Amygdala (tissue), 56 donors: ENCODE measurements at places on chromosomes 5 and 9.

DNA sequence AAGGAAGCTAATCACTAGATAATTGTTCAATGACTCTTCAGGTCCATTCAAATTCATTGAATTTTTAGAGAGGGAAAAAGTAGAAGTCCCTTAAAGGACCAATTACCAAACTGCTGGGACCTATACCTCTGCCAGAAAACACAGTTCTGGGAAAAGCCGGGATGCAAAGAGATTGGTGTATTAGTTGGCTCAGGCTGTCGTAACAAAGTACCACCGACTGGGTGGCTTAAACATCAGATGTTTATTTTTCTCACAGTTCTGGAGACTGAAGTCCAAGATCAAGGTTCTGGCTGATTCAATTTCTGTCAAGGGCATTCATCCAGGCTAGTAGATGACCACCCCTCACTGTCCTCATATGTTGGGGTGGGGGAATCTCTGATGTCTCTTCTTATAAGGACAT lies 177.1 kb upstream of the FSTL4 start:
- DNase-seq = no peak

DNA sequence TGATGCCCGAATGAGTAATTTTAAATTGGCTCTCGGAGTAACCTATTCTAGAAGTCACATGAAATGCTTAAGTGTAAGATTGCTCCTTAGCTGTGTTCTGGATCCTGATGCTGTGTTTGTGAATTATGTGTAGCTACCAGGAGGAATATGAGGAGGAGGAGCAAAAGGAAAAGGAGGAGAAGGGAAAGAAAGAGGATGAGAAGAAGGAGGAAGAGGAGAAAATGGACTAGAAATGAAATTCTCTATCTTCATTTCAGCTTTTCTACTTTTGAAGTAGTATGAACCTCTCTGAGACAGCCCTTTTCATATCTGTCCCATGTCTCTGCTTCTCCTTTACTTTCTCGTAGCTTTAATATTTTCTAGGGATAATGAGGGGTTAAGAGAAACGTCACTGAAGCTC lies 119.4 kb upstream of the ACTBL2 start:
- DNase-seq = no peak

DNA sequence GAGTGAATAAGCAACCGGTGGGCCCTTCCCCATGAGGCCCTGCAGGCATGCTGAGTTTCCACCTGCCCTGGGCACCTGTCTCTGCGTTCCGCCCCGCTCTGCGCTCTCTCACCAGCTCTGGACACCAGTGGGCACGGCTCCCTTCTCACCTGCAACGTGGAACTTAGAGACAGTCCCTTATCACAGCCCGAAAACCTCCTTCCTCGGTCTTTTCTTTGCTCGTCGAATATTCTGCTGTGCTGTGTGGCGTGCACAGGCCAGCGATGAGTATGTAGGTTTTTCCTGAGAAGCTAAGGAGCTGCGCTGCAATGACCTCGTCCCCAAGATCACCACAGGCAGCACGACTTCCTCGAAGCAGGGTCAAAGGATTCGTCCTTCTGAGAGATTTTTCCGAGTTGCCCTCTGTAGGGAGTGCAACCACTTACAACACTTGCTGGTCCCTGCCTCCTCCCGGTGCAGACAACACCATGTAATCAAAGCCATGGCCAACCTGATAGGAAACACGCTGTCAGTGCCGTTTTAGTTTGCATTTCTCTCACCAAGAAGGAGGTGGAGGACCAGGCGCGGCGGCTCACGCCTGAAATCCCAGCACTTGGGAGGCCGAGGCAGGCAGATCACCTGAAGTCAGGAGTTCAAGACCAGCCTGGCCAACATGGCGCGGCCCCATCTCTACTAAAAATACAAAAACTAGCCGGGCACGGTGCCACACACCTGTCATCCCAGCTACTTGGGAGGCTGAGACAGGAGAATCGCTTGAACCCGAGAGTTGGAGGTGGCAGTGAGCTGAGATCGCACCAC lies 27.2 kb upstream of the NOTCH1 start:
- no peak for DNase-seq

GRCh38 chr5:17019324-17019723 lies 83.2 kb upstream of the MYO10 start:
- DNase-seq = no peak

GRCh38 chr9:91736311-91736710 lies 213.7 kb downstream of the ROR2 start:
- no peak for DNase-seq

- no peak for DNase-seq
Observed at GRCh38 chr9:33809506-33809905, 7.5 kb upstream of the UBE2R2 start.

DNA sequence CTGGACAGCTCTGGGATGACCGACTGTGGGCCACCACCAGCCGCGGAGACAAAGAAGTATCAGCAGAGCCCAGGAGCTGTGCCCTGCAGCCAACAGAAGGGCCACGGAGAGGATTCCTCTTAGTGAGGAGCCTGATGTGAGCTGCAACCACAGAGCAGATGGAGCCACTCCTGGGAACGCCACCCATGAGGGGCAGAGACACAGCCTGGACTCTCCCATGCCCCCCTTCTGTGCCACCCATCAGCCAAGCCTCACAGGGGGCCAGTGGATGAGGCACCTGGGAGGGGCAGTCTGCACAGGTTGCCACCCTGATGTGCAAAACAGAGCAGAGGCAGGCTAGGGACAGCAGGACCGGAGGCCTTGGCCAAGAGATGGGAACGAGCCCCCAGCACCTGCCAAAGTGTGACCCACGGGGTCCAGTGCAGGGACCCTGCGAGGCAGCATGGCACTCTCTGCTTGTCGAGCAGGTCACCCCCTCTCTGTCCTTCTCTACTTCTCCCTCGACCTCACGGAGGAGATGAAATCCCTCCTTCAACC lies 380.7 kb upstream of the IRX1 start:
- DNase-seq = no peak

DNA sequence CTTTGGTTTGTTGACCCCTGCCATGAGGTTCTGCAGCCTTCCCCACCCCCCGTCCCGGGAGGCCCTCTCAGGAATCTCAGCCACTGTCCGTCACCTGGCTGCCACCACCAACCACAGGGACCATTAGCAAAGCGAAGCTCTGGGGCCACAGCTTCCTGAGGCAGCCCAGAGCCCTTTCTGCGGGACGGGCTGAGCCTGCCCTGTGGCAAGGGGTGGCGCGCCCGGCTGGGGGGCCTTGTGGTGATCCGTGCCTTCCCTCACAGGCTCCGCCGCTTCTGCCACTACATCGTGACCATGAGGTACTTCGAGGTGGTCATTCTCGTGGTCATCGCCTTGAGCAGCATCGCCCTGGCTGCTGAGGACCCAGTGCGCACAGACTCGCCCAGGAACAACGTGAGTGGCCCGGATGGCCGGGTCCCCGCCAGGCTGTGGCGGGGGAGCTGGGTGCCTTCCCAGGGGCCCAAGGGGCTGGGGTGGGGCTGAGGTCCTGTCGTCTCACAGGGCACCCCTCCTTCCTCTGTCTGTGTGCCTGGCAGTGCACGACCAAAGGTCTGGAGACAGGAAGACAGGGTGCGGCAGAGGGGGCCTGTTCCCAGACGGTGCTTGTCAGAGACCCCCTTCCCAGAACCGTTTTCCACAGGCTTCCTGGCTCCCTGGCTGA lies 169.2 kb downstream of the CACNA1B start:
- DNase-seq = no peak

DNA sequence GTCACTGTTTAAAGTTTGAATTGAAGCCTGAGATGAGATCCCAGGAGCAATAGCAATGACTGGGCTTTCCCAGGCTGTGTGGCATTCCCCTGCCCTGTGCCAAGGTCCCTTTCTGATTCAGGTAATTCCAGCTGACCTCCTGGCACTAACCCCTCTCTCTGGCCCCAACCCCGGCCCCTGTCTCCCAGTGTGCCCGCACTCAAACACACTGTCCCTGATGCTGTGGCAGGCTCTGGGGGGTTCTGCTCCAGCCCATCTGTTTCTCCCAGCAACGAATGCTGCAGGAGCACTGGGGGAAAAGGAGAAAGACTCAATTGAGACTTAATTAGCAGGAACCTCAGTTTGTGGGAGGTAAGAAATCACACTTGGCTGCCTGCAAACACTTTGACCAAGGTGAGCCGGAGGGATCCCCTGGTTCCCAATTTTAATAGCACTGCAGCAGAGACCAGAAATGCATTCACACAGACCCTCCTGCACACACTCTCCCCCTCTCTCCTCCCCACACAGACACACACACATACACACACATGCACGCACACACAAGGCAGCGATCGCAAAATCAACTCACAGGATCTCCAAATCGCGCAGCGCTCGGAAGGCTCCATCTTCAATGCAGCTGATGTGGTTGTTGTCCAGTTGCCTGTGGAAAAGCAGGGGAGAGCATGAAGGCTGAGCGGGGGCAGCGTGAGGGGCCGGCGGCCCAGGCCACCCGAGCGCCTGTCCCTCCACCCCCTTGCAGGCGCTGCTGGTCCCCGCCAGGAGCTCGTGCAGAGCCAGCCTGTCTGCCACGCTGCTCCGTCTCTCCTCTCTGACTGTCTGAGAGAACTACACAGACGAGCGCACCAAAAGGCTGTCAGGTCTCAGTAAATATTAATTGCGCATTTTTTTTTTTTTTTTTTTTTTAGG lies 265.1 kb upstream of the PANK3 start:
- DNase-seq = no peak

GRCh38 chr5:180803181-180804128 lies 849 bp upstream of the MGAT1 start:
- no peak for DNase-seq

GRCh38 chr9:17802249-17802857 lies 223.5 kb downstream of the SH3GL2 start:
- DNase-seq = no peak

DNA sequence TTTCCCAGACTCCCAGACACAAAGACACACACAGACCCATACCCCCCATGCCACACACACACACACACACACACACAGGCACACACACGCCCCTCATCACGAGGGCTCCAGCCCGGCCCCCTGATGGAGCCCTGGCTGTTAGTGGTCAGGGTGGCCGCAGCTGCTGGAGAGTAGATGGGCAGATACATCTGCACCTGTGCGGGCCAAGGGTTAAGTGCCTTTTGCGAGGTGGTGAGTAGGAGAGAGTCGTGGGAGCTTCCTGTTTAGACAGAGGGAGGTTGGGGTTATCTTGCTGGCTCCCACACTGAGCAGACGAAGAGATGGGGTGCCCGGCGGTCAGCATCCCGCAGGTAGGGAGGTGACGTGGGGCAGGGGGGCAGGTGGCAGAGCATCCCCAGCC lies 8.2 kb downstream of the PRRX2 start:
- DNase-seq = no peak

- DNase-seq = no peak
Observed at GRCh38 chr5:38135486-38136039, 122.8 kb upstream of the EGFLAM start.

- no peak for DNase-seq
Observed at GRCh38 chr9:29778281-29778849, 2205.1 kb upstream of the C9orf72 start.

GRCh38 chr5:60183881-60184280 lies 290.4 kb upstream of the PDE4D start:
- DNase-seq = no peak

GRCh38 chr9:7226007-7226640 lies 468.4 kb downstream of the KDM4C start:
- DNase-seq = no peak

DNA sequence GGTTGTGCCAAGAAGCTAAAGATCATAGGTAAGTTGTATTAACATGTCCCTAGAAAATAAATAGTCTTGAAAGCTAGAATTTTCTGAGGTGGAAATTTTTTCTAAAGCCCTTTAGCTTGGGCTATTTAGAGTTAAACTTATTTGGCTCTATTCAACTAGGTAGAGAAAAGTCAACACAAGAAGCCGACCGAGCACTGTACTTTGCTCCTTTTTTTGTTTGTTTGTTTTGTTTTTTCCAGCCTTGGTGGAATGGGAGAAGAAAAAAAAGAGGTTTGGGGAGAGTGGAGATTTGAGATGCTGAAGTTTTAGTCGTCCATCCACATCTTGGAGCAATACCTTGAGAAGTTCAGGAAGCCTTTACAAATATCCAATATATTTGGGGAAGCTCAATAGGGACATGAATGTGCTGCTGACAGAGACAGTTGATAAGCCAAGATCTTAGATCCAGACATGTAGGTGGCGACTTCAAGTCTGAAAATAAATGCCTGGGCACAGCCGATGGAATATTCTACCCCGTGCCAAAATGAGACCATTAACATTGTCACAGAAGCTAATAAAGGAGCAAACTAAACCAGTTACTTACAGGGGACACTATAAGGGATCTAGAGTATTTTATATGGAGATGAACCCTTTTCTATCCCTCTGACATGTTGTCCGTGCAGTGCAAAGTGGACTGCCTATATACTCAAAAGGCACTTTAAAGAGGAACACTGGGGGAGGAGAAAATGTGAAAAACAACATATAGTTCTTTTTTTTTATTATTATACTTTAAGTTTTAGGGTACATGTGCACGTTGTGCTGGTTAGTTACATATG lies 466.1 kb downstream of the PTPRD start:
- no peak for DNase-seq

DNA sequence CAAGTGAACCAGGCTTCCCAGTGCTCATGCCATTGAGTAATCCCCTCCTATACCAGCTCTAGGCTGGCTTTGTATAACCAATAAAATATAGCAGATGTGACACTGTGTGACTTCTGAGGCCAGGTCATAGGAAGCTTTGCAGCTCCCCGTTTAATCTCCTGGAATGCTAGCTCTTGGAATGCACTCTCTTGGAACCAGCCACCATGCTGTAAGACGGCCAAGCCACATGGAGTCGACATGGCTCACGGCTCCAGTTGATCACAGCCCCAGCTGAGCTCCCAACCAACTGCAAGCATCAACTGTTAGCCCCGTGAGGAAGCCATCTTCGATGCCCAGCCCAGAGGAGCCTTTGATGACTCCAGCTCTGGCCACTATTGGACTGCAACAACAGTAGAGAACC lies 74.5 kb downstream of the SH3TC2 start:
- no peak for DNase-seq

DNA sequence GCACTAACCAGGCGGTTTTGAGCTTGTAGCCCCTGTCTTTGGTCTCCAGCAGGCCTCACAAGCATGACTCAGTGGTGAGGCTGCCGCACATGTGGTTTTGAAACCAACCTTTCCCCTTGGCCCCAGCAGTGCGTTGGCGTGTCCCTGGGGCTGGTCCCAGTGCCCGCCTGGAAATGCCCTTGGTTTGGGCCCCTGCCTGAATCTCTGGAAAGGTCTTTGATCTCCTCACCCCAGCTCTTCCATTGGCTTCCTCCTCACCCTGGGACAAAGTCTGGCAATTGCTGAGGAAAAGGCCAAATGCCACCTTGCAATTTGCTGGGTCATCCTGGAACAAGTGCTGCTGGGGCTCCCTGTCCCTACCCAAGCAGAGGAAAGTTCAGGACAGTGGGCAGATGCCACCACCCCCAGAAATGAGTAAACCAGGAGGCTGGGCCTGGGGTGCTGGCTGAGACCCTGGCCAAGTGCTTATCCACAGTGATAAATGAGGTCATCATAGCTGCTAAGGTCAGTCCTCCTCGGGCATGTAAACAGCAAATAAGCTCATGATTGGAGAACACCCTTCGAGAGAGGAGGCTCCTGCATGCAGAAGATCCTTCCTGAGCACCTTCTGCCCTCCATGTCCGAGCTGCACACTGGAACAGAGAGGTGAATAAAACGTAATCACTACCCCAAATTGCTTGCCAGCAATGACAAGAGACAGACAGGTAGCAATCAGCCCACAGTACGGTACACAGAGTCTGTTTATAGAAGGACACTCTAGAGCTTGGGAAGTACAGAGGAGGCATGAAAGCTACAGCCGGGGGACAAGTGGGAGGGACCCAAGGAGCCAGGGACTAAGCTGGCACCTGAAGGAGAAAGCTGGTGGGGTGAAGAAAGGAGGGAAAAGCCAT lies 98.9 kb upstream of the CPEB4 start:
- no peak for DNase-seq
